Stomach (tissue), 19 donors: ENCODE measurements at places on chromosomes 5 and 9.

GRCh38 chr5:61766141-61766540 lies 434.1 kb downstream of the ZSWIM6 start:
- DNase-seq, result no peak

DNA sequence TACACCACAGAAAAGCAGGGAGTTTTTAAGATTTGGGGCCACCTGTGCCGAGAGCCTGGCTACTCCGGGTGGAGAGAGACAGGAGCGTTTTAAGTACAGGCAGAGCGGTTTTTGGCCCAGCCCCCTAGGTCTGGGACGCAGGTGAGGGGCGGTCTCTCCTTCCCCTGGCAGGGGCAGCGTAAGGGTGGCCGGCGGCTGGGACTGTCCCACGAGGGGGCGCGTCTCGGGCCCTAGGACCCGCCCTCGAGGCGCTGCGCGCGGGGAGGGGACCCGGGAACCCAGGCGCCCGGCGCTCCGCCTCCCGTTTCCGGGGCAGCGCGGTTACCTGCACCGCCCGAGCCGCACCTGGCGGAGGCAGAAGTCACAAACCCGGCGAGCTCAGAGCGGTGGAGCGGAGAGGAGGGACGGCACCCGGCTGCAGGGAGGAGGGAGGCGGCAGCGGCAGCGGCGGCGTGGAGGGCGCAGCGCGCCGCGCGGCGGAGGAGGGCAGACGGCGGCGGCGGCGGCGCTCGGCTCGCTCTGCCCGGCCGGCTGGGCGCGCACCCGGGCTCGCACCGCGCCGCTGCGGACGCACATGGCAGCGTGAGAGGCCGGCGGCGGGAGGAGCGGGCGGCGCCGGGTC lies at the start of gene WWC1:
Gene WWC1 (plus strand): TSS at position 304 of the 622 bp plus-strand sequence. CDS start 508 bp downstream, outside the sequence.
- peak; percentile 92 for DNase-seq

- DNase-seq, result peak; percentile 13
Observed at GRCh38 chr5:145553177-145553576, 282.0 kb downstream of the PRELID2 start.

DNA sequence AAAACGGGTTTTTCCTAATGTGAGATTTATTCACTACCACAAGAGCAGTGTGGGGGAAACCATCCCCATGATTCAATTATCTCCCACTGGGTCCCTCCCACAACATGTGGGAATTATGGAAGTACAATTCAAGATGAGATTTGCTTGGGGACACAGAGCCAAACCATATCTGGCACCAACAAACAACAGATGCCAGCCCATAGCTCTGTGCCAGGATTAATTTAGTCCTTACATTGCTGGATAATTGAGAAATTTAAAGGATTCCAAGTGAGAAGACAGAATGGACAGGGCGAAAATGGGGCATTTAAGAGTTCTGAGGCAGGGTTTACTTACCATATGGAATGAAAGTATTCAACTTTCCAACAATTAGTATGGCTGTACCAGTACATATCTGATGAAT lies 30.8 kb upstream of the DNAH5 start:
- DNase-seq, result no peak

DNA sequence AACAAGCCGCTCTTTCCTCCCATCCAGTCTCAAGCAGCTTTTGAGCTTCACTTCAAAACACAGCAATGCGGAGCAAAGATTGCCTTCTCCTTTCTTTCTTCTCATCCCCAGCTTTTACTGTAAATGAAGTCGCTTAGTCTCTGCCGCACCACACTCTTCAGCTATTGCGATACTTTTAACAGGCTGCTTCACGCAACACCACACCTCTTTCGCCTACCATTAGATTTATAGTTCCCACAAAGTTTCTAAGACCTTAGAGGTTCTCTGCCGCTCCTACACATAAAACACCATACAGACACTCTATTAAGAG lies 711 bp downstream of the PGGT1B start:
- DNase-seq, result no peak

DNA sequence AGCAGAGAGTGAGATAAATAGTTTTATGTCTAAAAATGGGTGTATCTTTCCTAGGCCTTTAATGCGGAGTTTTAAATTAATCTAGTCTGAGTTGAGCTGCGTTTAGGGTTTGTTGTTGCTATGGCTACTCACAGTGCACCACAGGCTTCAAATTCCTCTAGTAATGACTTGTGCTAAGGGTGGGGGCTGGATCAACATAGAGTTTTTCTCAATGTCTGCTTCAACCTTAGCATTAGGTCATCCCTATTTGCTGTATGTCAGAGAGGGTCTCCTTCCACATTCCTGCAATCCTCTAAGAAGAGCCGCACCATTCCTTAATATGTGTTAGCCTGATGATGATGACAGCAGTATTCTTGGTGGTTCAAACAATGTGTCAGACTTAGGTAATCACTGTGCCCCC lies 465.6 kb upstream of the KIF2A start:
- no peak for DNase-seq

DNA sequence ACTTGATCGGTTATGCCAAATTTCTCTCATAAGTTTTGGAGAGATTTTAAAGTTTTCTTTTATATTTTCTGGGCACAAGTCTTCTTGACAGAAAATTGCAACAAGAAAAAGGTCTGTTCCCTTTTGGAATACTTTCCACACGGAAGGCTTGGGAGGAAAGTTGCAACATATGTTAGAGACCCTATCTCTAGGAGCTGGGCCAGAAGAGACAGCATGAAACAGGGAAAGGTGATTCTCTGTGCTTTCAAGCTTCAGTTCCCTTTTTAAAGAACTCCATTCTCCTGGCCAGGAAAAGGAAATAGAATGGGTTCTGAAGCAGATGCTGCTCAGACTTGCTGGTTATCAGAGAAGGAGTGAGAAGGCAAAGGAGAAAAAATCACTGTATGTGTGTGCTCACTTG lies 368.3 kb downstream of the SPATA31D1 start:
- no peak for DNase-seq

GRCh38 chr5:176535101-176535663 lies 2.0 kb downstream of the RNF44 start:
- peak; percentile 72 for DNase-seq

DNA sequence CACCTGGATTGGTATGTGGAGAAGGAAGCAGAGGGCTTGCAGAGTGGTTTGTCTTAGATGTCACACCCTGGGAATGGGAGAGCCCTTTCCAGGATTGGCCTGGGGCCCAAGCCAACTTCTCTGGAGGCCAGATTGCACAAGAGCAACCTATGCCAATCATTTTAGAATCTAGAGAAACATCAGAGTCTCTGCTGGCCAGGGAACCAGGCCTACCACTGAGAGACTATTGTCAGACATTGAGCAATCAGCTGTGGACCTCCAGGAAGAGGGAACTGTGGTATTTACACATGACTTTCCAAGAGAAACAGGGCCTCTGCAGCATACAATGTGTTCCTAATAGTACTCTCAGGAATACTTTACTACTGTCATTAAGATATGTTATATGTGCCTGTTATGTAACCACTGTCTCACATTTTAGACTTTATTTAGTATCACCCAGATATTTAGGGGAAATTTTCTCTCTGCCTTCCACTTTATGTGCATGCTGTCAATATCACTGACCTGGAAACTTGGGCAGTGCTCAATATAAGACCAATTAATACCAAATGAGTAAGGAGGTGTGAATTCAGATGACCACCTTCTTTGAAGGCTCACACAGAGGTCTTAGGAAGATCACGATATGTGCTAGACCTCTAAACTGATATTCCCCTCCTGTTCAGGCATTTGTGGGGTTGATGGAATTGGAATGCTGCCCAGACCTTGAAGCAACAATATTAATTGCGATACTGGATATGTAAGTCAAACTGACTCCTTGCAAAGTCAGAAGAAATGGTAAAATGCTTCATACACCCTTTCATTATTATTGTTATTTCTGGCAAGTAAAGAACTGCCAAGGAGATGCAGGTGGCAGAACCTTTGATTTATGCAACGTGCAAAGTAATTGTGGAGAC lies 20.5 kb upstream of the CCL28 start:
- peak; percentile 86 for DNase-seq

- DNase-seq, result no peak
Observed at GRCh38 chr5:180306796-180307195, 14.9 kb upstream of the MAPK9 start.

DNA sequence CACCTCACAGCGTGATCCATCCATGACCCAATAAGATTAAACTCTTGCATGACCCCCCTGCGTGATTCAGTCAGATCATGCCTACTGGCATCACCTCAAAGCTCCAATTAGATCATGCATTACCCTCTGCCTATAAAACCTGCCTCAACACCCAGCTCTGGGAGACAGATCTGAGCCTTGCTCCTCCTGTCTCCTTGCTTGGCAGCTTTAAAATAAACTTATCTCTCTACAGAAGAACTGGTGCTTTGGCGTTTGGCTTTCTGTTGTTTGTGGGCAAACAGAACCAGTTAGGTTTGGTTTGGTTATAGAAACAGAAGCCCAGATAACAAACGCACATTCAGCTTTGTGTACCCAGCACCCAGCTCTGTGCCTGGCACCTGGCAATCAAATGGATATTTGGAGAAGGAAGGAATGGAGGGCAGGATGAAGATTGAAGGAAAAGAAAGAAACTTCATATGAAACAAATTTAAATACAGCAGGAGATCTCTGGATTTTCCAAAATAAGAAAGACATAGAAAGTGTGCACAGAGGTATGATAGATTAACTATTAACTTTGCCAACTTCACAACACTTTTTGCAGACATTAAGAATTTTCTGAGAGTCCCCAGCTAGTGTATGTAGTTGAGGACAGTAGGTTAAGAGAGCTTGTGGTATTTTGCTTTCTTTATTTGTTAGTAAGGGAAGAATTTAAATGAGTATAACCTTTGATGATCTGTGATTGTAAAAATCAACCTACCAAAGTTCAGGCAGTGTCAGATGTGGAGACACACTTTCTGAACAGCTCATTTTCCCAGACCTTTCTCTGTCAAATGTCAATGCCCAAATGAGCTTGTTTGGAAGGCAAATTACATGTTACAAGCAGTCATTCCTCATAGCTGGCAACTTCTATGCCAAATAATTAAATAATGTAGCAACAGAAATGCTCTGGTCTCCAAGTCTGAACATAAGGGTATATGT lies 102.1 kb upstream of the ASTN2 start:
- DNase-seq, result peak; percentile 16

- DNase-seq, result peak; percentile 87
Observed at GRCh38 chr9:99822109-99822805, 572 bp downstream of the NR4A3 start.

GRCh38 chr9:92952906-92953610 lies 5.7 kb downstream of the FGD3 start:
- DNase-seq, result no peak

DNA sequence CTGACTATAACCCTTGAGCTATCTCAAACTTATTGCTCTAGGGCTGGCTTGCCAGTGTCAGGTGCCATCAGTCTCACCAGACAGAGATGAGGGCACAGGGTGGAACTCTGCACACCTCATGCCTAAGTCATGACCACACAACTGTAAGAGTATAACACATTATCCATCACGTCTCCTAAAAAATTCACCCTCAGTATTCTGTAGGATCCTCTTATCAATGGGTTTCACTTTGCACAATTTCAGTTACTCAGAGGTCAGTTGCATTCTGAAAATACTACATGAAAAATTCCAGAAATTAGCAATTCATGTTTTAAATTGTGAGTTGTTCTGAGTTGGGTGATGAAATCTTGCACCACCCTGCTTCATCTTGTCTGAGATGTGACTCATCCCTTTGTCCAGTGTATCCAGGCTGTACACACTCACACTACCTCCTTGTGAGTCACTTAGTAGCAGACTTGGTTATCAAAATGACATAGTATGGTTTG lies 690.9 kb upstream of the CDH18 start:
- DNase-seq, result no peak

GRCh38 chr5:116652196-116652729 lies 77.6 kb upstream of the SEMA6A start:
- DNase-seq, result peak; percentile 78

DNA sequence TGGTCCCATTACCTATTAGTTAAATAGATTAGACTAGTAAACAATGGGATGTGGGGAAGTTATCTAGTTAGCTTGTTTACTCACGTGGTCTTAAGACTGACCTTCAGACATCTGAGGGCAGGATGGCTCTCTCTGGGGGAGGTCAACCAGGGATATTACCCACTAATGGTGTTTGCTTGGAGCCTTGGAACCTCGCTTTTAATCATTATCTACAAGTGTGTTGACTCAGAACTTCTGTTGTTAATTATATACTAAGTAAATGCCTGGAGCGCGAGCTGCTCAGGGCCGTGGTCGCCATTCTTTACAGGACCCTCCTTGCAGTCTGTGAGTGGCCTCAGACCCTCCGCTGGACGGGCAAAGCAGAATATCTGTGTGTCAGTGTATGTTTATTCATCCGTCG lies 48.5 kb upstream of the ZNF354A start:
- peak; percentile 47 for DNase-seq

DNA sequence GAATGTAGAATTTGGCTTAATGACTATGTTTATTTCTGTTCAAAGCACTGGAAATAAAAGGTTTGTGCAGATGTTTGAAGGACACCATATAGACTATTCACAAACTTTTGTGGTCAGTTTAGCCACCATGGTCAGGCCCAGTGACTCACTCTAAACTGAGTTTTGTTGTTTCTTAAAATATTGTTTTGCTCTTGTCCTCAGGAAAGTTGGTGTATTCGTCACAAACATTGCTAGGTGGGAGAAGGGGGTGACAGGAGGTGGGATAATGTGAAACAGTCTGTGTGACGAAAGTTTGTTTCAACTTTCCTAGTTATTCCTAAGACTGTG lies 35.0 kb upstream of the LIFR start:
- no peak for DNase-seq

DNA sequence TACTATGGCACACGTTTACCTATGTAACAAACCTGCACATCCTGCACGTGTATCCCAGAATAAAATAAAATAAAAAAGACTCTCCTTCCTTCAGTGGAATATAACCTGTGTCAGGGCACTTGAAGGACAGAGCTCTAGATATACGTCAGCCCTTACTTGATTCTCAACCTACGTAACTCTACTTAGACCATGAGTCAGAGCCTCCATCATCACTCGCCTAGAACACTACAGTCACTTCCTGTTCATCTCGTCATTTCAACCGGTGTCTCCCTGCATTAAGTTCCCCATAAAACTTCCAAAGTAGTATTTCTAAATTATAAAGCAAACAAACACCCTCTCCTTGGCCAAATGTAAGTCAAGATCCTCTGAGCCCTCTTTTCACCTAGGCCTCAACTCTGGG lies 243.5 kb upstream of the CCNG1 start:
- DNase-seq, result no peak

GRCh38 chr5:115377468-115378217 lies 81.2 kb upstream of the CCDC112 start:
- no peak for DNase-seq

DNA sequence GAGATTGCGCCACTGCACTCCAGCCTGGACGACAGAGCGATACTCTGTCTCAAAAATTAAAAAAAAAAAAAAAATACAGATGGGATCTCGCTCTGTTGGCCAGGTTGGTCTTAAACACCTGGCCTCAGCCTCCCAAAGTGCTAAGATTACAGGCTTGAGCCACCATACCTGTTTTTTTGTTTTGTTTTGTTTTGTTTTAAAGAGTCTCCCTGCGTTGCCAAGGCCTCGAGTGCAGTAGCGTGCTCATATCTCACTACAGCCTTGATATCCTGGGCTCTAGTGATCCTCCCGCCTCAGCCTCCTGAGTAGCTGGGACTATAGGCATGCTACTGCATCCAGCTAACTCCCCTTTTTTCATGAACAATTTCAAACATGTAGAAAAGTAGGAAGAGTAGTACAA lies 7.2 kb downstream of the ATP6V0E1 start:
- DNase-seq, result no peak
